ENCODE measurements at places on chromosomes 2 and 18. TPM values are rescaled to one million over a fixed set of nuclear protein-coding genes. Genes with fewer than 3 reads are reported as not detected.

CFC1 gene
- total RNA-seq = not detected

STAT1 gene
- total RNA-seq = 64.4 TPM

ASPRV1 gene
- total RNA-seq = not detected

- DNase-seq = peak; percentile 73
Measured at GRCh38 chr2:213187833-213188532, 36.6 kb upstream of the IKZF2 start.

DNA sequence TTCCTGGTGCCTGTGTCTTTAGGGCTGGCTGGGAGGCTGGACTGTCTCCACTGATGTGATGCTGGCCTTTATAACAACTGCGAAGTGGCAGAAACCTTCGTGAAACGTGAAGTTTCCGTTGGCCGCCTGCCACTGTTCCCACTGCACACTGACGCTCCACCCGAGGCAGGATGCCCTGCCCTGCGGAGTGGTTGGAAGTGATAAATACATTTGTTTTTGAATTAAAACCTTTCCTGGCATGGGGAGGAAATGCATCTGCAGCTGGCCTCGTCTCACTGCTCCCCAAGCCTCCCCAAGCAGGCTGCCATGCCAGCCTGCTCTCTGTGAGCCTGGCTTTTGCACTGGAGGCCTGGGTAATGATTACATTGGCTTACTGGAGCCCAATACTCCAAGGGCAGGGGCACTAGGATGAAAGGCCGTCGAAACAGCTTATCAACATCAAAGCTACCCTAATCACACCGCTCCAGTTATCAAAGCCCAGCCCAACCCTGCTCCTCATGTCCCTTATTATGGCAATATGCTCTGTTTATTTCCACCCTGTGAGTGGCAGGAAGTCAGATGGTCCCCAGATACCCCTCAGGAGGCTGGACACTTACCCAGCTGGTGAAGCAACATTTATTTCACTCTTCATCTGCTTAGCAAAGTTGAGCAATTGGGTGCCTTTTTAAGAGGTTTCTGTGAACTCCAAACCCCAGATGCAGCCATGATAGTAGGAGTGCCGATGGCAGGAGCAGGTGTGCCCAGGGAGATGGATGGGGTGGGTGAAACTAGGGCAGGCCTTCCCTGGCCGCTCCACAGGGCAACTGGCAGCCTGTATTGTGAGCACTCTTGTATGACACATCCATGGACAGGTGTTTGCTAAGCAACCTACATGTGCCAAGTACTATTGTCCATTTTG, 97.4 kb upstream of the ITGA6 start:
- DNase-seq = peak; percentile 14

DNA sequence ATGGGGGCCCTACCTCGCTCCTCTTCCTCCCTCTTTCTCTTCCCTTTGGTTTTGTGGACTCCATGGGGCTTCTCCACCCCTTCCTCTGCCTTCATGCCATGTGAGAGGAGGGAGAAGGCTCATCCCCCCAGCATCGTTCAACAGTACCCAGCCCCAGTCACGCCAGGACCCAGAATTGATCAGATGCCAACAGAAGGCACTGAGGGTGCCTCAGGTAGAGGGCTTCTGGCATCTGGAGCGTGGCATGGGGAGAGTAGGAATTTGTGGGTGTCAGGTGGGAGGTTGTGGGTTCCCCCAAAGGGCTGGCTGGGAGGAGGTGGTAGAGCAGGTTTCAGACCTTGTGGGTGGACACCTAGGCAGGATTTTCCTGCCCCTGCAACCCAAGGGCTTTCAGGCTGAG, 122.0 kb downstream of the TWIST2 start:
- no peak for DNase-seq

DNA sequence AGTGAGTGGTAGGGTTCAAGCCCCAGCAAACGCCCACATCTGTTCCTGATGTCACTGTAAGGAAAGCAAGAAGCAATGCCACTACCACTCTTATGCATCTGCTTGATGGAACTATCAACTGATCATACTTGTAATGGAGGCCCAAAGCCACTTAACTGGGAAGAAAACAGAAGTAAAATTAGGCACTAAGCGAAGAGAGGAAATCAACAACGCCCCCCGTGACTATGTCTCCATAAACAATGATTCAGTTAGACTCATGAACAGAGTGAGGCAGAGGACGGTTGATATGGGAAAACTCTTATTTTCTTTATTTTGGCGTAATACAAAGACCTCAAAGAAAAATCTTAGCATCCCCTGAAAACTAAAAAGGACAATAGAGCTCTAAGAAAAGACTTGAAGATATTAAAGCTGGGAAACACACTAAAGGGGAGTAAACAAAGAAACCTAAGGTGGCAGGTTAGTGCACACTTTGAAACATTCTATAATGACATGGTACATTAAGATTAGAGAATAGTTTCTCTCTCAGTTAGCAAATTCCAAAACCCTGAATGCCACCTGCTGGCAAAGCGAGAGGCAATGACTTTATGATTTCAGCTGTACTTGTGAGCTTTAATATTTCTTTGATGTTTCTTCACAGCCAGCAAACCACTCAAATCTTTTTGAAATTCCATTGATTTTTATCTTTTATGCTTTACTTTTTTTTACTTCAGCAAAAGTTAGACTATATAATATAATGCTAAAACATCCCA, 86.5 kb downstream of the LRP2 start:
- no peak for DNase-seq
